ENCODE measurements at places on chromosomes 7 and 10. TPM values are rescaled to one million over a fixed set of nuclear protein-coding genes. Genes with fewer than 3 reads are reported as not detected.

Gene GRM8
- not detected for polyA plus RNA-seq

Gene UNCX
- polyA plus RNA-seq: not detected

Gene TMEM229A
- polyA plus RNA-seq: not detected

Gene AKR1C4
- polyA plus RNA-seq: not detected

DNA sequence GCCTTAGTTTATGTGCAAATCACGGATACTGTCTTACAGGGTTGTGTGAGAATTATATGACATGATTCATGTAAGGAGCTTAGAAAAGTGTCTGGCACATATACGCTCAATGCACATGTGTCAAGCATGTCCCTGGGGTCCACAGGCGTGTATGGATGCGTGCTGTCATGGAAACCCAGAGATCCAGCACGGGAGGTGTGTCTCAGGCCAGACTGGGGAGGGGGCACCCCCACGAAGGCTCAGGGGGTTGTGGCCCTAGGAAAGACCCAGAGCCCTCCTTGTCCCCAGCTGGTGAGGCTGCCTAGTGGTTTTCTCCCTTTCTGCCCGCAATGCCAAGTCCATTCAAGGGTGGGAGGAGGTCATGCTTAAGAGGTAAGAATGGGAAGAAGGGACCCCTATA lies 9.1 kb downstream of the BTBD16 start:
- no peak for DNase-seq

DNA sequence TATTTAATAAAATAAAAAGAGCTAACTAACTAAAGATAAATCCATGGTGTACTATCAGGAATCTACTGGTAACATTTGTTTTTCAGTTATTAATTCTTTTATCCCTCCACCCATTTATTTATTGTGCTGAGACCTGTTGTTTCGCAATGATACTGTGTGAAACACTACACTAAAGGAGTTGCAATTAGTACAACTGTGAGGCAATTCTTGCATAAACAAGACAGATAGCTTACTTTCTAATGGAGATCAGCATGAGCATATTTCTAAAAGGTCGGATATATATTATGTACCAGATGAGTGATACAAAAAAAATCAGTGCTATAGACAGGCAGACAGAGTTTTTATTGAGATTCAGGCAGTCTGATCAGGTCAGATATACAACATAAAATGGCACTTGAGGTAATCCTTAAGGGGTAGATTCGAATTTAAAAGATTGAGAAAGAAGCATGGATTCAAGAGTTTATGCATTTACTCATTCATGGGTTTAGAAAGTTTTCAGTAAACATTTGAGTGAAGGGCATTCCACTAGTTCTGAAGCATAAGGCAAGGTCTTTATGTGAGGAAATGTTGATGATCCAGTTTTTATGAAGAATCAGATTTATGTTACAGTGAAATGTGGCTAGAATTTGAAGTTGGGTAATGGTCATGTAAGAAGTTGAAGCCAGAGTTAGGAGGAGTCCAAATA lies 147.6 kb downstream of the POLR1F start:
- no peak for DNase-seq

DNA sequence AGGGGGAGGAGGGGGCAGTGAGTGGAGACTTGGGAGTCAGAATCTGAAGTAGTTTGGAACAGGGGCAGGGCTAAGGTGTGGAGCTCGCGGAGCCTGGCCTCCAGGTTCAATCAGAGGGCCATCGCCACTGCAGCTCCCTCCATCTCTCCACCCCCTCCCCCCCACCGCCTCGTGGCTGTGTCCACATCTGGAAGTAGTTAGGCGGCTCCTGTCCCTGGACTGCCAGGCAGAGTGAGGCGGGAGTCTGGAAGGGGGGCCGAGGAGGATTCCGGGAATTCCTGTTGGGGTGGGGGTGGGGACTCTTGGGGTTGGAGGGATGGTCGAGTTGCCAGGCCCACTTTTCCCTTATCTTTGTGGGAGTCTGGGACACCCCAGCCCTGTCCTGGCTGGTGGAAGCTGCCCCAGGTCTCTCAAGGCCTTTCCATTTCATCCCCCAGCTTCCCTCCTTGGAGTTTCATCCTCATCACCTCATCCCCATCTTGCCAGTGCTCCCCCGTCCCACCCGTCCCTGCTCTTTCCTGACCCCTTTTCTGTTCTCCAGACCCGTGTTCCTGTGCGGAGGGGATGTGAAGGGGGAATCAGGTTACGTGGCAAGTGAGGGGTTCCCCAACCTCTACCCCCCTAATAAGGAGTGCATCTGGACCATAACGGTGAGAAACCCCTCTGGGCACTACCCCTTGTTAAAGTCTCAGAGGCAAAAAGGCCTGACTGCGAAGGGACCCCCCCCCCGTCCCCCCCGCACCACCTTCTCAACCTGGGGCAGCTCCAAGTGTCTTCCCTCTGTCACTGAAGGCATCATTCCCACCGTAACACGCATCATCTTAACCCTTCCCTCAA lies 944 bp downstream of the PCOLCE start:
- peak; percentile 90 for DNase-seq

GRCh38 chr7:45240273-45240771 lies 82.7 kb downstream of the RAMP3 start:
- no peak for DNase-seq

GRCh38 chr7:101725921-101726320 lies 91.5 kb upstream of the CUX1 start:
- DNase-seq: no peak

DNA sequence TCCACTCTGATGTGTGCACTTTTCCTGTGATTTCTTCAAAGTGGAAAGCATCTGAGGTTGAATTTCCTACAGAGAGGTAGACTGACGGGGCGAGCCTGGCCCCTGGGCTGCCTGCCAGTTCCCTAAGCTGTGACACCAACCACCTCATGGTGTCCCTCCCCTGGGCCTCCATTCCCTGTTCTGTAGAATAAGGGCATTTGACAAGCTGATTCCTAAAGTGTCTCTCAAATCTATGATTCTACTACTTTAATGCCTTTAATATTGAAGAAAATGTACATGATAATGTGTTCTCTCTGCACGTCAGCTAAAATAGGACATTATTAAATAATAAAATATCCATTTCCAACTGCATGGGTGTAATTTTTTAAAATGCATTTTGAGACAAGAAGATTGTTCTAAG lies 105.1 kb downstream of the SEC61G start:
- no peak for DNase-seq

Data from muscle of back (tissue), 13 donors.